ENCODE measurements at places on chromosomes 3 and 15.

GRCh38 chr3:106566277-106566676 lies 697.5 kb upstream of the CBLB start:
- DNase-seq: no peak

DNA sequence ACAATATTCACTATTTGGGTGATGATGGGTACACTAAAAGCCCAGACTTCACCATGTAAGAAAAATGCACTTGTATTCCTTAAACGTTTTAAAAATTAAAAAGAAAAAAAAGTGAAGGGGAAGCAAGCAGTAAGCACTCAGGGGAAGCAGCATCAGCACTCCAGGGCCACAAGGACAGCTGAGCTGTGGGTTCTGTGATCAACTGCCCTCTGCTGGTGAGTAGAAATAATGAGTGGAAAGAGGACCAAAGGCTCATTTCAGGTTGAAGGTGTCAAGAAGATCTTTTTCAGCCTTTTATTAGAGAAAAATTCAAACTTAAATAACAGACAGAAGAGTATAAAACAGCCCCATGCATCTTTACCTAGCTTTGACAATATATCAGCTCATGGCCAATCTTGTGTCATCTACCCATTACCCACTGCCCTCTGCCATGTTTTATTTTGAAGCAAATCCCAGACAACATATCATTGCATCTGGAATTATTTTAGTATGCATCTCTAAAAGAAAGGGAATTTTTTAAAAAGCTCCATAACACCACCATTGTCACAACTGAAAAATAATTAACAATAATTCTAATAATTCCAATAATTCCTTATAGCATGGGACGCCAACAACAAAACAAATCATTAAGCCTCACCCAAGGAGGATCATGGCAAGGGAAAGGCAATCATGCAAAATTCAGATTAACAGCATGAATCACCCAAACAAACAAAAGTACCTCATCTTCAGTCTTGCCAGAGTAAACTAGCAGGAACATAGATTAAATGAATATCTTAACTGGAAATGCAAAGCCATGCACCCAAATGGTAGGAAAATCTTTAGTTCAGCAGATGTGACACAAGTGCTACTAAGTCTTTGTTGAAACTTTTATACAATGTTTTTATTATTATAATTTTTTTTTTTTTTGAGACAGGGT lies 42.5 kb downstream of the TAMM41 start:
- no peak for DNase-seq

- no peak for DNase-seq
Observed at GRCh38 chr3:148344521-148344920, 353.2 kb upstream of the AGTR1 start.

- DNase-seq: no peak
Observed at GRCh38 chr15:58171476-58172061, 33.4 kb downstream of the AQP9 start.

GRCh38 chr15:84689858-84690257 lies 26.1 kb downstream of the SEC11A start:
- no peak for DNase-seq

GRCh38 chr3:59862686-59863085 lies 812.9 kb upstream of the CFAP20DC start:
- no peak for DNase-seq

GRCh38 chr15:93324186-93324975 lies 235.4 kb upstream of the RGMA start:
- no peak for DNase-seq

DNA sequence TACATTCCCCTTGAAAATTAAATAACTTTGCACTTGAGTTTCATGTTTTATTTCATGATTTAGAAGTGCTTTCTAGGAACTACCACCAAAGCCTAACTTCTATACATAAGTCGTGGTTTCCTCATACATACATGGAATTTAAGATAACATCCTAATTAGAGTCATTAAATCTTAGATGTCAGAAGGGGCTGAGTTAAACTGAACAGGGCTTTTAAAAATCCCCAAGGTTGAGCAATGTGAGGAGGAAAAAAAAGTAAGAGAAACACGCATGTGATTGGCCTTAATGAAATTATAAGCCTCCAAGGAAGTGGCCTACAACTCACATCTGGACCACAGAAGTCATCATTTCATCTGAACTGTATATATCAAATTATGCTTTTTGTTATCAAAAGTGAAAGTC lies 303.1 kb upstream of the SEMA6D start:
- no peak for DNase-seq

DNA sequence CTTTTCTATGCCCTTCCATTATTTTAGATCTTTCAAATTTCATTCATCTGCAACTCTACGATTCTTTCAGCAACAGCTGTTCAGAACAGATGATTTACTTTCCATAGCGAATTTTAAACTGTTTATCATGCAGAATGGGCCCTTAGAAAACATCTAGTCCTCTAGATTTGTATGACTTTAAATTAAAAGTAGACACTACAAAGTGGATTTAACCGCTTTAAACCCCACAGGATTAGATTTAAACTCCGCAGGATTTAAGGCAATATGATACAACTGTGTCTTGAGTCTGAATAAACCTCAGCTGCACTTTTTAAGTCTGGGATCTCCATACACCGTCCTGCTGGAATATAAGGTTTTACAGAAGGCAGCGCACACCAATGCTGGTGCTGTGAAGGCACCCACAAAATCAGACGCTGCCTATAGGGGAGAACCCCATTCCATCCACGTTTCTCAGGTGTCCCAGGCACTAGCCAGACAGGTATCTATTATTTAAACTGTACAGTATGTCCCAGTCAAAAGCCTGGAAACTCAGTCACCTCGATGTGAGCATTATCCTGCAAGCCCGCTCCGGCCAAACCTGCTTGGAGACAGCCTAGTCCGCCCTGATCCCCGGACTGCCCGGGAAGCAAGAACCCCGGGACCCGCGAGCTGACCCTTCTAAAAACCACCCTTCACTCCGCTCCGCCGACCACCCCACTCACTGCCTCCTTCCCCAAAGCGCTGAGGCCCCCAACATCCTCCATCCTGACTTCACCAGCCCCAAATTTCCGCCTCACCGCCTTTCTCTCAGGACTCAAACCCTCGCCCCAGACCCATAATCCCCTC lies 768 bp downstream of the ANO10 start:
- DNase-seq: no peak

DNA sequence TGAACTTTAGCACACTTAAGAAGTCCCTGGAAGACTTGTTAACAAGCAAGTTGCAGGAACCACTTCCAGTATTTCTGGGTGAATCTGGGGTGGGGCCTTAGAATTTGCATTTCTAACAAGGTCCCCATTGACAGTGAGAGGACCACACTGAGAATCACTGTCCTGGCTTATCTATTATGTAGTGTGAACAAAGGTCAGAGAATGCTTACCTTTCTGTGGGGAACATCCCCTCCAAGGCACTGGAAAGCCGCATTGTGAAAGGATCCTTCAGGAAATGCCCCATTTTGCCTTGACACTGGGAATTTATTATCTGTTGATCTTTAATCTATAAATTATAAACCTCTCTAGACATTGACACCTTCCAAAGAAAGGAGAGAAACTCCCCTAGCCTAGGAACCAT lies 74.8 kb downstream of the IGF2BP2 start:
- DNase-seq: no peak

GRCh38 chr3:159169828-159170227 lies 368.0 kb downstream of the MFSD1 start:
- peak; percentile 34 for DNase-seq

- DNase-seq: no peak
Observed at GRCh38 chr3:47404955-47405790, 24.4 kb downstream of the PTPN23 start.

DNA sequence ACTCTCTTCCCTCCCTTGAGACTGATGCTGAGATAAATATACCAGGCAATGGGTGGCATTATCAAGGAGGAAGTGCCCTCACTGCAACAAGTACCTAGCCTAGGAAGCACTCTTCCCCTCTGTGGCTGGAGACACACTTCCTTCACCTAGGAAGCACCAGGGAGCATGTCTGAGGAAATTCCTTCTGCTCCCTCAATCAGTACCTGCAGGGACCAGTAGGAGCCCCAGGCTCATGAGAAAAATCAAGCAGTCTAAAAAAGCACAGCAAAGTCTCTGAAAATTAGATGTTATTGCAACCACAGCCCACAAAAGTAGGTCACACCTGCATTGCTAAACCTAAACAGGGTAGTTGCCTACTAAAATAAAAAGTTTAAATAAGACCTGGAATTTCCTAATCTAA lies 78.2 kb upstream of the TRPM1 start:
- no peak for DNase-seq

DNA sequence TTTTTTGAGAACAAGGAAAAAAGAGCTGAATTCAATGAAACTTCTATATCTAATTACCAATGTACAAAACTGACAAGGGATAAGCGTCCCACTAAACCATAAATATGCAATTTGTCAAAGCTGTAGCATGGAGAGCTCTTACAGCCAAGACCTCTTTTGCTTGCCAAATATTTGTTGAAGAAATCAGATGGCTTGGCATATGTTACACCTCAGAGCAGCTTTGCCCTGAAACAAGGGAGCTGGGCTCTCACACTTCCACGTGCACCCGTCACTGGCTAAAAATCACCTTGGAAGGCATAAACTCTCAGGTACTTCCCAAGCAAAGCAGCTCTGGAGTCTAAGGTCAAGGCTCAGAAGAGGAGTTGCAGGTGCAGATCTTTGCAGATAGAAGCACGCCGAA lies 324.7 kb upstream of the SLCO3A1 start:
- DNase-seq: no peak

- peak; percentile 29 for DNase-seq
Observed at GRCh38 chr3:175193815-175194518, 334.8 kb downstream of the NAALADL2 start.

DNA sequence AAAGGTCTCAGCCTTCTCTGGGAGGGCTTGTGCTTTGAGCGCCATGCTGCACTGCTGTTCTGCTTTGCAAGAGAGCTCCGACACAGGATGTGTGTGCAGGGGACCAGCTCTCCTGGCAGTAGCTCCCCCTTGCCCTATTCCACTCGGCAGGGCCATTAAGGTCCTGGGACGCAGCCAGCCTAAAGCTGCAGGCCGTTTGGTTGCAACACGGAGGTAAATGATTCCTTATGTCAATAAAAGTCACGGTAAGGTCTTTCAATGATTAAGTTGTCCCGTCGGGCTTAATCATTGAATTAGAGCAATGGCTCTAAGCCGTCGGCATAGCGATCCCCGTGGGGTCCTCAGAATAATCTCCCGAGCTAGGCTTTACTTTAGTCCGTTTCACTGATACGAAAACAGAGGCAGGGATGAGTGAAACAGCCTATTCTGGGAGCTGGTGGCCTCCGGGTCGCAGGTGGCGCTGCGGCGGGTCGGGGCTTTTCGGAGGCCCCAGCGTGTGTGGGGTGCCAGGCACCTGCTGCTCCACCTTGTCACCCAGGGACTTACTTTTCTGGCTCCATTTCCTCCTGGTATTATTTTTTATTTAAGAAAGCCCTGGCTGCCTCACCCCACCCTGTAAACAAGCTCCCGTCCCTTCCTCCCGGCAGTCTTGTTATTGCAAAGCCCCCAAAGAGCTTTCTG lies 525.2 kb downstream of the OCA2 start:
- no peak for DNase-seq

- no peak for DNase-seq
Observed at GRCh38 chr3:194836661-194837060, 151.0 kb downstream of the FAM43A start.

DNA sequence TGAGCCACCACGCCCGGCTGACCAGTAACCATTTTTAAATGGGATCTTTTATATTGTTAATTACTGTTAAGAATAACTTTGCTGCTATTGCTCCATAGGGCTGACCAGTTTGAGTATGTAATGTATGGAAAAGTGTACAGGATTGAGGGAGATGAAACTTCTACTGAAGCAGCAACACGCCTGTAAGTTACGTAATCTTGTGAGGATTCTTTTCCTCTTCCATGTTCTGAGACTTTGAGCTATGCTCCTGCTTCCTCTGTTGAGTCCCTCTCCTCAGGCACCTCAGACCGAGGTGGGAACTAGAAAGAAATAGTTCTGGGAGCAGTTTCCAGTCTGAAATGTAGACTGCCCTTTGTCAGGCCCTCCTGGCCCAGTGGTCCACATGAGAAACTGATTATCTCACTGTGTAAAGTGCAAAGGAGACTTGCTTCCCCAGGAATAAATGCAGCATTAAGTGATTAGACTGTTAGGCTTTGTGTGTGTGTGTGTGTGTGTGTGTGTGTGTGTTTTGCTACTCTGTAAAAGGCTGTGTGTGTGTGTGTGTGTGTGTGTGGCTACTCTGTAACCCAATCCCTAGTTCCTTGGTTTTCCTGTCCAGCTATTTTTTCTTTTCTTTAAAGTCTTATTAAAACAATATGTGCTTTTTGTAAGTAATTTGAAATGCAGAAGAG lies 5.2 kb downstream of the POLR2H start:
- peak; percentile 71 for DNase-seq

- DNase-seq: no peak
Observed at GRCh38 chr15:59686389-59686788, 2.7 kb downstream of the BNIP2 start.

- DNase-seq: no peak
Observed at GRCh38 chr3:55412545-55412944, 74.6 kb downstream of the WNT5A start.

- peak; percentile 23 for DNase-seq
Observed at GRCh38 chr3:42376344-42376798, 34.0 kb downstream of the LYZL4 start.

DNA sequence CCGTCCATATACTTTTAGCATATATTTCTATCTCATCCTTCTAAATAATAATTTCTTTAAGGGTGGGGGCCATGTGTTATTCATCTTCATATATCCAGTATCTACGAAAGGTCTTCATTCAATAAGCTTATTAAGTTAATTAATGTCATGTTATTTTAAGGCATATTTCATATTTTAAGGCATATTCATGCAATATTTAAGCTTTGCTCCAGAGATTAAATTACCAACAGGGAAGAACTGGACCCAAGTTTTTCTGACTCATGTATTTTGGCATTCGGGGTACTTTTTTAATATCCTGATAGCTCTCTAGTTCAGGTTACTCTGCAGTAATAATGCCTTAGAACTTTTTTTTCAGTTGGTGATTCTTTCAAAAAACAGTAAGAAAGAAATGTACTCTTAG lies 27.4 kb downstream of the PHC3 start:
- peak; percentile 11 for DNase-seq

- DNase-seq: no peak
Observed at GRCh38 chr3:138317687-138318086, 12.0 kb downstream of the NME9 start.

- DNase-seq: no peak
Observed at GRCh38 chr3:146403792-146404191, 65.6 kb downstream of the PLSCR2 start.

DNA sequence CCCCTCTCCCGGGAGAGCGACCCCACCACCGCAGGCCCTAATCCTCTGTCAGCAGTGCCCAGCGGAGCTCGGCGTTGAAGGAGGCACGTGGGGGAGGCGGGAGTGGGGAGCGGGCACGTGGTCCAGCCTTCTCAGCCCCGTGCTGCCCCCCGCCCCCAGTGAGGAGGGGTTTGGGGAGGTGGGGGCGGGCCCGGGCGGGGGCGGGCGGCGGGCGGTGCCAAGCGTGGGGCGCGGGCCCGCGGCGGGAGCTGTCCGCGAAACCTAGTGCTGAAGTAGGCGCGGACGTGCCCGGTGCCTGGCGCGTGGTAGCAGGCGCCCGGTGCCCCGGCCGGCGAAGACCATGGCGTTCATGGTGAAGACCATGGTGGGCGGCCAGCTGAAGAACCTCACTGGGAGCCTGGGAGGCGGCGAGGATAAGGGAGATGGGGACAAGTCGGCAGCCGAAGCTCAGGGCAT lies at the start of gene CPLX3:
Gene CPLX3, plus strand, starts transcription at position 264 of the 456 bp plus-strand sequence. Its CDS starts 77 bp downstream, at position 341.
- DNase-seq: no peak

- no peak for DNase-seq
Observed at GRCh38 chr3:101249522-101249921, 70.9 kb downstream of the IMPG2 start.

GRCh38 chr3:110420158-110420641 lies 651.4 kb upstream of the NECTIN3 start:
- peak; percentile 70 for DNase-seq

- no peak for DNase-seq
Observed at GRCh38 chr15:36506733-36507356, 72.6 kb upstream of the CDIN1 start.
